ENCODE measurements at places on chromosomes 1 and 21. TPM values are rescaled to one million over a fixed set of nuclear protein-coding genes. Genes with fewer than 3 reads are reported as not detected.

CLIC6 gene
- total RNA-seq: 23.5 TPM

EEIG2 gene
- total RNA-seq: 20.0 TPM

C2CD4D gene
- total RNA-seq: 0.21 TPM

SLC2A5 gene
- 1.7 TPM for total RNA-seq

GRCh38 chr1:67973051-67973450 is 77.4 kb downstream of the DIRAS3 start:
- DNase-seq: no peak

DNA sequence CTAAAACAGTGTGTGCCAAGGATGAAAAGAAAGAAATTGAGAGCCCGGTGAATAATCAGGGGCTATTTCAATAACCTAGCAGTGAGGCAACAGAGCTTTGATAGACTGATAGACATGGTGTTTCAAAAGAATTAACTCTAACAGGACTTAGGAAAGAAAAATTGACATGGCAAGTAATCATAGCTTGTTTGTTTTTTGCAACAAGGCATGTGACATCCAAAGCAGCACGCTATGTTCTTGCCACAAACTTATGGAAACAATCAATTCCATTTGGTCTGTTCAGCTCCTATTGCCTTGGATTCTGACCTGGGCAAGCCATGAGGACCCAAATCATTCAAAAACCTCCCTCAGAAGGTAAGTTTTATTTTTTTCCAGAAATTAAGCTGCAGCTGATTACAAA is 608.5 kb downstream of the SMYD3 start:
- no peak for DNase-seq

DNA sequence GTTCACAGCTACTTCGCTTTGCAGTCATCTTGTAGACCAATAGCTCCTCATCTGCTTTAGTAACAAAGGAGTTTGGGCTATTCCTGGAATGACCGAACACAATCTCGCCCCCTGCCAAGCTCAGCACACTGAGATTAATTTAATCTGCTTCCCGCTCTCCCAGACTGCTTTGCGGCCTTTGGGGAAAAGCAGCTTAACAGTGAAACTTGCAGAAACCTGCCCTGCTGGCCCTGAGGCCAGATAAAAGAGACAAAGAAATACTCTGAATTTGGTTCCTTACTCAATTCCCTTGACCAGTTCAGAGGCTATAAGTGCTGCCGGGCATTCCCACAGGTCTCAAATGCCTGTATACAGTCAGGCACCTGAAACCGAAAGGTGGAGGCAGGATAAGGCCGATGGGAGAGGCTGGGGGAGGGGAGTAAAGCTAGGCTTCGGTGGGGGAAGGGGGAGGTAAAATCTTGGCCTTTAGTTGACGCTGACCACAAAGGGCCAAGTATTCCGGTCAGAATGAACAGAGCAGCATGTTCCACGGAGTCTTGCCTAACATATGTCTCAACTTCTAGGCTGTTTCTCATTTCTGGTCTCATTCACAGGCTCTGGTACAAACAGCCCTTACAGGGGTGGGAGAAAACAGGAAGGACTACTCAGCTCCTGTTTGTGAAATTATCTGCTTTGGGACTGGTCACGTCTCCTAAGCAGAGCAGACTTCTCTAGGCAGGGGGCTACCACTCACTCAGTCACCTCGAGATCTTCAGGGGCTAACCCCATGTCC is 17.7 kb upstream of the A3GALT2 start:
- DNase-seq: peak; percentile 66

DNA sequence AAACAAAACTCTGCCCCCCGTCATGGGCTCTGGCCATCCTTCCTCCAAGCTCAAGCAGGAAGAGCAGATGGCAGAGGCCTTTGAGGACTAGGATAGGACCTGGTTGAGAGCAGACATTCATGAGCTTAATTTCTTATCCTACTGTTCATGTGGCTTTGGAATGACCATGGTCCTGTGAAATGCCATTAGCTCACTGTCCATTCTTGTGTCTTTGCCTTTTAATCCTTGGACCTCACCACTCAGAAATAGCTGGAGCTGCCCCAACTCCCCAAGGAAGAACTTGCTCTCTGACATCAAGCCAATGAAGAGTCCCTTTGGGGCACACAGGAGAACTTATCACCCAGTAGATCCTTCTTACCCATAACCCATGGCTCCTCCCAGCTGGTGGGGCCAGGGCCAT is 11.6 kb upstream of the FAM20B start:
- DNase-seq: no peak

DNA sequence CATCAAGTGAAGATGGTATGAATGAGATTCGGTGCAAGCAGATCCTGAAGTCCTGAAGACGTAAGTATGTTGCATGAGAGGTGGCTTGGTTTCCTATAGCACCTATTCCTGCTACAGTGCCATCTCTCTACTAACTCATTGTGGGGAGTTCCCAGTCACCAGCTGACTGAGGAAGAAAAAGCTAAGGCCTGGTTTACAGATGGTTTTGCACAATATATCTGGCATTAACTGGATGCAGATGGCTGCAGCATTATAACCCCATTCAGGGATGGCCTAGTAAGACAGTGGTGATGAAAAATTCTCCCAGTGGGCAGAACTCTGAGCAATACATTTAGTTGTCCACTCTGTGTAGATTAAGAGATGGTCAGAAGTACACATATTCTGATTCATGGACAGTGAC is 36.7 kb downstream of the RTCA start:
- no peak for DNase-seq

- DNase-seq: no peak
Observed at GRCh38 chr1:197937381-197937780, 20.2 kb downstream of the LHX9 start.

DNA sequence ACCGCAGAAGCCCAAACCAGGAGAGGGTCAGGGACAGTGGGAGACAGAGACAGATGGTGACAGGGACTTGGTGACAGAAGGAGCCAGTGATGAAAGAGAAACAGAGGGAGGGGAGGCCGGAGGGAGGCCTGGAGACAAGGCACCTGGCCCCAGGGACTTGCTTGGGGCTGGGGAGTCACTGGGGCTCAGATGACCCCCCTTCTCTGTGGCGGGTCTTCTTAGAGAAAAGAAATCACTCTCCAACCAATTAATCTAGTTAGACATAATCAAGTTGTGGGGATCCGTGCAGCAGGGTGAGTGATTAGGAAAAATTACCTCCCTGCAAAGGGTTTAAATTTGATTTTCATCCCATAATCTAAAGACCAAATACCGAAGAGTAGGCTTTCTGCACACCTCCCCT is 519.8 kb downstream of the PTPRU start:
- no peak for DNase-seq

- no peak for DNase-seq
Observed at GRCh38 chr1:194846488-194846887, 1660.1 kb upstream of the B3GALT2 start.
